AG08395 (cell line): ENCODE measurements at places on chromosomes 11 and 22.

- no peak for DNase-seq
Observed at GRCh38 chr11:63554877-63555223, 8.3 kb downstream of the PLAAT2 start.

DNA sequence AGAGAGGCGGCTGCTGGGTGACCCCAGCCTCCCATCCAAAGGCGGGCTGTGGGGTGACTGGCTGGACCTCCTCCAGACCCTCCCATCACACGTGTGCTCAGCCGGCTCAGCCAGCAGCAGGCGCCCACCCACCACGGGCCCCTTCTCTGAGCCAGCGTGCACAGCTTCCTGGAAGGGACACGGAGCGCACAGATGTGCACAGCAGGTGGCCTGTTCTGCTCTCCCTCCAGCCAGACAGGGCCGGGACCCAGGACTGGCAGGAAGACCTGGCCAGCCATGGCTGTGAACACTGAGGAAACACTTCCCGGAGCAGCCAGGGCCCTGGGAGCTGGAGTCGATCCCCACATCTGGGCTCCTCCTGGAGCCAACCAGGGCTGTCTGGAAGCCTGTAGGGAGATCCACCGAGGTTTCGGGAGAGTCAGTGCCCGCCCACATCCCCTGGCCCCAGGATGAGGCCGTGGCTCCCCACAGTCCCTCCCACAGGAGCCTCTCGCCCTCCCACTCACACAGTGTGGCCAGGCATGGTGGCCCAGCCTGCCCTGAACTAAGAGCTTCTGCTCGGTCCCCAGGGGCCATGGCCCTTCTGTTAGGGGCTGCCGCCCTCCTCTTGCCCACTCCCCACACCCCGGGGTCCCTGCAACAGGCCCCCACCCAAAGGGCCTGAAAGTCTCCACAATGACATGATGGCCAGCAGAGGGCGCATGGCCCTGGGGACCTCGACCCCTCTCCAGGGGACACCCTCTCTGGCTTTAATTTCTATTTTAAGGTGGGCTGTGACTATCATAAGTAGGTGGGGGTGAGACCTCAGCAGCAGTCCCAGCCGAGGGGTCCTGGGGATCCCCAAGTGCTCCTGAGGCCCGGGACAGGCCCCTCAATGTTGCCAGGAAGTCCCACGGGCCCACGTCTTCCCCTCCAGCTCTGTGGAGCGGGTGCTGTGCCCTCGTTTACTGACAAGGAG, 90.6 kb upstream of the FGF3 start:
- DNase-seq: no peak

DNA sequence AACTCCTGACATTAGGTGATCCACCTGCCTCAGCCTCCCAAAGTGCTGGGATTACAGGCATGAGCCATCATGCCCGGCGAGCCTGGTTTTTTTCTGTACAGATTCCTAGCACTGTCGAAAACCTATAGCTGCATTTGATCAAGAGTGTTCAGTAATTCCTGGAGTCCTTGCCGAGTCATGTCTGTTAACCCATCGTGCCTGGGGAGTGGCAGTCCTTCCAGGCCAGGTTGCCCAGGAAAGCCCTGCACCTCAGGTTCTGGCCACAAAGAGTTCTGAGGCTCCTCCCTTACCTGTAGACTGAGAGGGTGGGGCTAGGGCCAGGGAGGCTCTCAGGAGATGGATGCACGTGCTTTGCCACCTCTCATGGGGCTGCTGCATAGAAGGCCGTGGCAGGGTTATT, 17.0 kb downstream of the YDJC start:
- no peak for DNase-seq

GRCh38 chr11:13228572-13228971, 49.0 kb upstream of the BMAL1 start:
- no peak for DNase-seq
